Small intestine (tissue), 16 donors: ENCODE measurements at places on chromosomes 1 and 21.

- peak; percentile 92 for DNase-seq
Measured at GRCh38 chr1:26472320-26472900, at the start of gene HMGN2. Gene HMGN2, plus strand, starts transcription at chr1:26472440. Its CDS starts 173 bp downstream, at chr1:26472613.

DNA sequence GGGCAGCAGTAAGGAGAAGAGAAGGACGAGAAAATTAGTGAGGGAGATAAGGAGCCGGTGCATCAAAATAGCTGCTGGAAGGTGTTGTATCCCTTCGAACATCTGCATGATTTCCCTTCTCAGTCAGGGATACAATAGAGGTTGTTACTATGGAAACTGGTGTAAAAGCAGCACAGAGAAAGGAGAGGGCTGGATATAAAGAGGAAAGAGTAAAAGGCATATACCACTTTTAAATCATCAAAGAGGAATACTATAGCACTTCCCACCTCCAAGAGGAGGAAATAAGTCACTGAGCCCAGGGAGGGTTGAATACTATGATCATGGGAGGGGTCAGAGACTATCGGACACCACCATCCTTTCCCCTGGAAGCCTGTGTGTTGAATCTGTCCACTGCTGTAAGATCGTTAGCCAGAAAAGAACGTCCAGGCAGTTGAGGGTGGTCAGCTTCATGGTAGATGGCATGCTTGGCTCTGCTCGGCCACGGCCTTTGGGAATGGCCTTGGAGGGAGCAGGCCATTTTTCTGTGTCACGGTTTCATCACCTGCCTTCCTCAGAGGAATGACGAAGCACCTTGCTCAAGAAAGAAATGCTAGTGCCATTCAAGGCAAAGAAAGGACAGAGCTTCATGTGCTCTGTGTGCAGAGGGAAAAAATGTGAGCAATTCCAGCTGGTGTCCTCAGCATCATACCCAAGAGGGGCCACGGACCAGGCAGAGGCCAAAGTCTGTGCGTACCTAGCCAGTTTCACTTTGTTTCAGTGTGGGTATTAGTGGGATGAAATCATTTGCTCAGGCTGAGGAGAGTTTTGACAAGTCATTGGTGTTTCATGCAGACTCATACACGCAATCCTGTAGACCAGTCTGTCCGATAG lies 64.2 kb downstream of the IRF2BP2 start:
- DNase-seq, result peak; percentile 93

GRCh38 chr1:54291276-54292001 lies 91.5 kb downstream of the MRPL37 start:
- no peak for DNase-seq

GRCh38 chr1:155226910-155227260 lies 18.4 kb downstream of the MTX1 start:
- peak; percentile 75 for DNase-seq

DNA sequence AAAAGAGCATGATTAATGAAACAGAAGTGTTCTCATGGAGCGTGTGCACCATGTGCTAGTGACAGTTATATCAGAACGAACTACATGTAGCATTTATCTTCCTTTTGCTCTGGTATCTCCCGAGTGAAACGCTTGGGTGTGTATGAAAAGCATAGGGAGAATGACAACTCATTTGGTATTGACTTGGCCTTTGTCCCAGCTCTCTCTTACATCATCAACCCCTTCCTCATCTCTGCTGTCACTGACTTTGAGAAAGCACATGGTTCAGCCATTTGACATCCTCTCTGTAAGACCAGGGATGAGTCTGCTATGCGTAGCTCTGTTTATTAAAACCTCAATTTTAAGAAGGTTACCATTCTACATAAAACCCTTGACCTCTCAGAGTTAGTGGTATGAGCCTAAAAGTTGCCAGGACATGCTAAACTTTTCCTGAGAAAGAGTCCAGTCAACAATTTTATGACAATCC lies 201.0 kb downstream of the NRIP1 start:
- DNase-seq, result peak; percentile 45

DNA sequence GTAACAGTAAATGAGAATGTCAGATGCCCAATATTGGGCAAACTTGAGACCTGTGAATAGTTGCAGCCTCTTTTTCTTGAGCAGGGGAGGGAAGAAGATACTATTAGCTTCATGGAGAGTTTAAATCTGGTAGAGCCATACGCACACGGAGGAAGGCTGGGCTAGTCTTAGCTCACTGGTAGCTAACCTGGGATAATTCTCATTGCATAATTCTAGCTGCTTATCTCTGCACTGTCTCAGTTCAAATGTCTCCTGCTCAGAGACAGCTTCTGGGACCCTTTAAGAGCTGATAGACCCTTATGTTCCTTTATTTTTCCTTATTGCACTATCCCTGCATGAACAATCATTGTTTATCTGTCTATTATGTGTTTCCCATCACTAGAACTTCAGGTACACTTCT lies 8.4 kb downstream of the C1orf87 start:
- DNase-seq, result no peak

DNA sequence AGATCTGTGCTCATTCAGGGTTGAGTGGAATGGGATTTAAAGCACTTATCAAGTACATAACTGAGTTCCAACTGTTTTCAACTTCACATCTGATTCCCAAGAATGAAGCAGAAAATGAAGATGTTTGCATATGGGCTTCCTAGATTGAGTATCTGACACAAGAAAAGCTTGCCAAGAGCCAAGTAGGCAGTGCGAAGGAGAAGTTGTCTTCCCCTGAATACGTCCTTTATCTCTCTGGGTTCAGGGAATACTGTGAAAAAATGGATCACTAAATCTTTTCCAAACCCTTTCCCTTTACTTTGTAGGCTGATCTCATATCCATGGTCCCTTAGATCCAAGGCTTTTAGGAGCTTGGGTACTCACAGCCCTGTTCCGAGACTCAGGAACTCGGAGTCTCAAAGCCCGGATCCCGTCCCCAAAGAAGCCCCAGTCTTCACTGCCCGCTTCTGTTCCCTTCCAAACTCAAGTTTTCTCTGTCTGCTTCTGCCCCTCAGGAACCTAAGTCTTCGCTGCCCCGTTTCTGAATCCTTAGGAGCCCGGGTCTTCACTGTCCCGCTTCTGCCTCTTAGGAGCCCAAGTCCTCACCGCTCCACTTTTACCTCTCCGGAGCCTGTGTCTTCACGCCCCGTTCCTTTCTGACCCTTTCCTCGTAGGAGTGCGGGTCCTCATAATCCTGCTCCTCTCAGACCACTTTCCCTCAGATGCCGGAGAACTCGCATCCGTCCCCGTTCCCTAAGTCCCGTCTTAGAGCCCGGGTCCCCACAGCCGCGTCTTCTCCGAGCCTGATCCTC lies 616 bp downstream of the TAF12 start:
- no peak for DNase-seq

DNA sequence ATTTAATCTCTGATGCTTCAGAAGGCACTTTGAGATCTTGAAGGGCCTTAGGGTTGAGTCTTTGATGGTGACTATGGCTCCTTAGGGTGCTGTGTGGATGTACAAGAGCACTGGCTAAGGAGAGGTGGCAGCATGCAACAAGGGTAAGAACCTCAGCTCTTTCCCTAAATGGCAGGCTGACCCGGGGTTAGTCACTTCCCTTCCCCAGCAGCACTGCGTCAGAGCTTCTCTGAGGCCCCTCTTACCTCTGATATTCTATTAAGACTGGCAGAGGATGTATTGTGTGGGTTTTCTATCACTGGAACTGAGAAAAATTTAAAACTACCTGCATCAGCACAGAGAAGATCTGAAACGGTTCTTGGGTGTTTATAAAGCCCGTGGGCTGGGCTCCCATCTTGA lies 11.8 kb downstream of the C1orf116 start:
- DNase-seq, result no peak

DNA sequence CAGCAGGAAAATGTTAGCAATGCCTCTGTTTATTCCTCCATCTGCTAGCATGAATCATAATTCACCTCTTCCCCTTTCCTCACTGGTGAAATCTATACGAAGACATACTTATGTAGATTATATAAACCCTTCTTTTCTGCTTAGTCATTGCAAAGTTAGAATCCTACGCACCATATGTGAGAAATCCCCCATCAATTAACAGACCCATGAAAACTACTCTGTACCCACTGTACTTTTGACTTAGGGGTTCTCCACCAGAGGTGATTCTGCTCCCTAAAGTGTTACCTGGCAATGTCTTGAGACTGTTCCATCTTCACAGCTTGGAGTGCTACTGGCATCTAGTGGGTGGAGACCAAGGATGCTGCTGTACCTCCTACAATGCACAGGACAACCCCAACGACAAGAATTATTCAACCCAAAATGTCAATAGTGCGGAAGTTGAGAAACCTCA lies 49.6 kb upstream of the KCTD3 start:
- DNase-seq, result no peak

GRCh38 chr1:193753038-193753756 lies 566.8 kb upstream of the B3GALT2 start:
- DNase-seq, result no peak

GRCh38 chr21:39523399-39523798 lies 71.6 kb downstream of the SH3BGR start:
- no peak for DNase-seq

DNA sequence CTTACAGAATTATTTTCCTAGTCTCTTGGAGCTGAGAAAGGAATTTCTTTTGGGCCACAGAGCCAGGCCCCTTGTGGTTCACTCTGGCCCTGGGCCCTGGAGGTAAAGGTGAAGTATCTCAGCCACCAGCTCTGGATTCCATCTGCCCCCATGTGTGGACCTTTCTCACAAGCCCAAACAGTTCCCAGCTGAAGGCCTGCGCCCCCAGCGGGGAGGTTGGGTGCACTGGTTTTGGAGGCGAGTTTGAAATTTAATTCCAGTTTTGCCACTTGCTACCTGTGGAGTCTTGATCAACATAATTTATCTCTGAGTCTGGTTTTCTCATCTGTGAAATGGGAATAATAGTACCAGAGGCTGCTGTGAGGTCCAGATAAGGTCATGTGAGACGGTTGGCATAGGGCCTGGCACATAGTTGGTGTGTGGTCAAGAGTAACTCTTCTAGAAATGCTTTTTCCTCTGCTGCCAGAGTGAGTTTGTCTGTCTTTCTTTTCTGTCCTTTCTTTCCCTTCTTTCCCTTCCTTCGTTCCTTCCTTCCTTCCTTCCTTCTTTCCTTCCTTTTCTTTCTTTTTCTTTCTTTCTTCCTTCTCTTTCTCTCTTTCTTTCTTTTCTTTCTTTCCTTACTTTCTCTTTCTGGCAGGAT lies 6.1 kb downstream of the AGTRAP start:
- DNase-seq, result no peak

- no peak for DNase-seq
Measured at GRCh38 chr1:212238552-212238951, 46.7 kb upstream of the PPP2R5A start.

GRCh38 chr1:97245026-97245425 lies 523.4 kb downstream of the PTBP2 start:
- no peak for DNase-seq

- DNase-seq, result peak; percentile 36
Measured at GRCh38 chr1:111624382-111624781, 4.8 kb downstream of the RAP1A start.

GRCh38 chr1:203465948-203466347 lies 9.7 kb upstream of the PRELP start:
- no peak for DNase-seq

DNA sequence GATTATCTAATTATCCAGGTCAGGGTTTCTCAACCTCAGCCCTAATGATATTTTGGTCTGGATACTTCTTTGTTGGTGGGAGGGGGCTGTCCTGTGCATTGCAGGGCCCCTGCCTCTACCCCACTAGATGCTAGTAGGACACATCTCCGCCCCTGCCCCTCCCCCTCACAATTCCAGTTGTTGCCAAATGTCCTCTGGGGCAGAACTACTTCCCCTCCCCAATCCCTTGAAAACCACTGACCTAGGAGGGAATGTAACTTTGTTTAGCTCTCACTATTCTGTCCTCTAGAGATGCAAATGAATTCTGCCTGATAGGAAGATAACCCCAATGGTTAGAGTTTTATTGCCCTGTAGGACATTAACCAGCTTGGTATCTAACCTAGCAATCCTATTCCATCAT lies 8.1 kb downstream of the CACNA1S start:
- no peak for DNase-seq

DNA sequence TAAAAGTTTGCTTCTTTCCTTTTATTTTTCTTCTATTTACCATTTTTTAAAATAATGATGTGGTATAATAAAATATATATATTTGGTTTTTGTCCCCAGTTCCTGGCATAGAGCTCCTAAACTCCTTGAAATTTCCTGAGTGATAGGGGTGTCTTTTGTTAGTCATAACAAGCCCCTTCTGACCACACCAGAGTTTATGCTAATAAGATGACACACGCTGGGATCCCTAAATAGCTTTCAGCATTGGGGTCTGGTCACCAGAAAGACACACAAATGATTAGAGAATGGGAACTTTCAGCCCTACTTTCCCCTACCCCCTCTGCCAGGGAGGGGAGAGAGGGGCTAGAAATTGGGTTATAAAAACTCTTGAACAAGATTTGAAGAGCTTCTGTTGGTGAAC lies 56.2 kb downstream of the COL24A1 start:
- no peak for DNase-seq

DNA sequence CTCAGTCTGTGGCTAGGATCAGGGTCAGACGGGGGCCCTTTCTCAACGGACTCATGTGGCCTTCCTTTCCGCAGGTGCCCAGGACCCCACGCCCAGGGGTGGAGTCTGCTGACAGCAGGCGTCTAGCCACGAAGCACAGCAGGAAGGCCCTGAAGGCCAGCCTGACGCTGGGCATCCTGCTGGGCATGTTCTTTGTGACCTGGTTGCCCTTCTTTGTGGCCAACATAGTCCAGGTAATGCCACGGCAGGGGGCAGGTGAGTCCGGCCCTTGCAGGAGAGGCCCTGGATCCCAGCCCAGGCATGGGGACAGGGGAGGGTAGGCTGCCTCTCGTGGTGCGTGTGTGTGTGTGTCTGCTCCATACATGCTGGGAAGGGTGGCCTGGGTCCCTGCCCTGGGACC lies 13.8 kb downstream of the HTR6 start:
- DNase-seq, result no peak

DNA sequence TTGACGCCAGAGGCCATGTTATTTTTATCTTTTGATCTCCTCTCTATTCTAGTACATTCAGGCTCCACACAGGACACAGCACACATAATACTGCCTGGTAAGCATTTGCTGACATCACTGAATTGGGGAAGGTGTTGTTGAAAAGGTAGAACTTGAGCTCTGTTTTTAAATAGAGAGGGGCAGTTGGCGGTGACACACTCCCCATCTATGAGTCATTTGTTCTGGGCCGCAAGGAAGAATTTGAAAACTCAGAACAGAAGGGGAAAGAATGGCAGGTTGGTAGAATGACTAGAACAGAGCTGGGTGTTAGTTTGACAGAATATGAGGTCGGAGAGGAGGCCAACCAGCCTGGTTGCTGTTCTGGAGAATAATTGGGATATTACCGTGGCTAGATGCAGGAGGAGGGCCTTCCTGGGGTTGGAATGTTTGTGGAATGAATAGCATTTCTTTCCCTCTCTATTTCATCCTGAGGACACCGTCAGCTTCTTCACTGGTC lies 52.1 kb upstream of the ERRFI1 start:
- DNase-seq, result no peak

DNA sequence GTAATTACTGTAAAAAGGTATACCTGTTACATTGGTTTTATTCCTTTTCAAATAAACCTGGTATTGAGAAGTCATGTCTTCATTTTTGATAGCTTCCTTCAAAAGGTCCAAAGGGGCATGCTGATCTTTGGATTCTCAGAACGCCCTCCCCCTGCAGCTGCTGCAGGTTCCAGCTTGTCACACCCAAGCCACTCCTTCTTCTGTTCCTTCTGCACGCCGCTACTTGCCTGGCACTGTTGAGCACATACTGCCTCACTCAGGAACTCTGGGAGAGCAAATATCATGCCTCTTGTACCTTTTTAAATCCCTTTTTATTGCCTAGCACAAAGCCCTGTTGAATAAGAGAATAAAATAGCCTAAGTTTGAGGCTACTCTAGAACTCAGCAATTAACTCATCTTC lies 136.9 kb downstream of the BARHL2 start:
- peak; percentile 52 for DNase-seq

- peak; percentile 79 for DNase-seq
Measured at GRCh38 chr1:184954232-184954995, 19.9 kb downstream of the NIBAN1 start.

GRCh38 chr1:109770331-109771095 lies 6.8 kb upstream of the EPS8L3 start:
- DNase-seq, result no peak
